Right ventricle myocardium superior (tissue), 1 donor: ENCODE measurements at places on chromosomes 7 and 10. TPM values are rescaled to one million over a fixed set of nuclear protein-coding genes. Genes with fewer than 3 reads are reported as not detected.

GRCh38 chr7:130409067-130409711, 28.9 kb downstream of the CPA1 start:
- no peak for DNase-seq

- no peak for DNase-seq
These were observed 61.3 kb upstream of the TNRC18 start for GRCh38 chr7:5484921-5485320.

Gene GPR26
- total RNA-seq: not detected

Gene MEIG1
- not detected for total RNA-seq

Gene SFRP4
- total RNA-seq: 0.59 TPM

Gene STK32C
- 5.9 TPM for total RNA-seq

DNA sequence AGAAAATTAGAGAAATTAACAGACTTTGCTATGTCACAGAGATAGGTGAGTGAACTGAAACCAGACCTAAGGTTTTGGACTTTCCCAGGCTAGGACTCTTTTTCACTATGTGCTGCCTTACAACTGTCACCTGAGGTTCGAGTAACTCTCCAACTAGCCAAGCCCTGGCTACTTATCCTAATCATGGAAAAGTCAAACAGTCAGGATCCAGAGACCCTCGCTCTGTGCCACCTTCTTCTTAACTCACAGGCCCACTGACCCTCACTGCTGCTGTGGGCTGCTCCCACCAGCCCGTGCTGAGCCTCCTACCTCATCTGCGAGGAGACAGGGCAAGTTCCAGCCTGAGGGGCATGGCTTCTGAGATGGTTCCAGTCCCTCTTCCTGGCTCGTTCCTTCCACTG, 211.4 kb upstream of the KLF14 start:
- no peak for DNase-seq

Gene CACNB2
- total RNA-seq: 45.7 TPM

Gene FAM25A
- total RNA-seq: not detected

GRCh38 chr7:48847917-48848316, 76.4 kb upstream of the CDC14C start:
- DNase-seq: no peak

- DNase-seq: no peak
These were observed 158.0 kb downstream of the HGF start for GRCh38 chr7:81611805-81612204.

DNA sequence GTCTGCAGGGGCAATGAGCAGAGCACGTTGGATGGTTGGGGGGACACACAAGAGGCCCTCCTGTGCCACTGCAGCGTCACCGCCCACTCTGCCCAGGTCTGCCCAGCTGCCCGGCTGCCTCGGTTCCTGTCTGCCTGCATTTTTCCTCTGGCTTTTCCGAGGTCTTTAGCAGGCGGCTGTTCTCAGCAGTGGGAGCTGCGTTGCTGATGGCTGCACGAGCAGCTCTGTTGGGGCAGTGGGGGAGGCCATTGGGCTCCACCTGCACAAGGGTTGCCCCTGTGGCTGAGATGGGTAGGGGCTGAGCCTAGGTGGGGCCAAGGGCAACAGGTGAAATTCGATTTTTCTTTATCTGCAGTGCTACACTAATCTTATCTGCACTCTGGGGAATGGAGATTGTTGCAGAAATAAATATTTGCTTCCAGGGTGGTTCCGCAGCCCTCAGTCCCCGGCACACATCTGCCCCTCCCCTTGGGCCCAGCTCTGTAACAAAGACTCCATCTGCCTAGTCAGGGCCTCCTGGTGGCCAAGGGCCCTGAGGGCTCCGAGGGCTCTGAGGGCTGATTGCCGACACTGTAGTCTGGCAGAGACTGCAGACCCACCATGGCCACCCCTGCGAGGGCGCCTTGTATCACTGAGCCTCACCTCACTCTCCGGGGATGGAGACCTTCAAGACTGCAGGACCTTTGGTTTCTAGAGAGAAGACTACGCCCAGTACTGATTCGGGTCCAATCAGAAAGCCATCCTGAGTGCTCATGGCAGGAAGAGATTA, 141.7 kb upstream of the SHH start:
- DNase-seq: no peak

Gene BEND7
- total RNA-seq: 18.5 TPM

GRCh38 chr10:29687421-29688164, 52.8 kb upstream of the SVIL start:
- DNase-seq: no peak

DNA sequence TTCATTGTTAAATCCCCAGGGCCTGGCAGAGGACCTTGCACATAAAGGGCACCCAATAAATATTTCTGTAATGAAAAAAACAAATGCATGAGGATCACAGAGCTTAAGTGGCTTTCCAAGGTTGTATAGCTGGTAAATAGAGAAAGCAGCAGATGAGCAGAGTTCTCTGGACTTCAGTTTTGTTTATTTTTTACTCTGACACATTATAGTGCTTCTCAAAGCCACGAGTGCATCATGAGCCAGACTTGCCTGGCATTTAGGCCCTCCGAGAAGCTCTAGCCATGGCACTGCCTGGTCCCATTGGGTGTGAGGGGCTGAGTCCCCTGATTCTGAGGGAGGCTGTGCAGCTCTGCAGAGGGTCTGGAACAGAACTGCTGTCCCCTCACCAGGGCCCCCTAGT, 87.2 kb upstream of the ZNF32 start:
- no peak for DNase-seq

DNA sequence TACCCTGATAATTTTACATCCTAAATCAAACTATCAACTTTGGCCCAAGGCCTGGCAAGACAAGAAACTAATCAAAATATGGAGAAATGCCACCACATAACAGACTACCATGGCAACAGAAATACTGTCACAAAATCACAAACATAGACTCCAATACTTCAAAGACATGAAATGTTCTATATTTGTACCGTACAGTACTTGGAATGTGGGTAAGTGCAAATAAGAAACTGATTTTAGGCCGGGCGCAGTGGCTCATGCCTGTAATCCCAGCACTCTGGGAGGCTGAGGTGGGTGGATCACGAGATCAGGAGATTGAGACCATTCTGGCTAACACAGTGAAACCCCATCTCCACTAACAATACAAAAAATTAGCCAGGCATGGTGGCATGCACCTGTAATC, 9.2 kb downstream of the TNPO3 start:
- DNase-seq: no peak

DNA sequence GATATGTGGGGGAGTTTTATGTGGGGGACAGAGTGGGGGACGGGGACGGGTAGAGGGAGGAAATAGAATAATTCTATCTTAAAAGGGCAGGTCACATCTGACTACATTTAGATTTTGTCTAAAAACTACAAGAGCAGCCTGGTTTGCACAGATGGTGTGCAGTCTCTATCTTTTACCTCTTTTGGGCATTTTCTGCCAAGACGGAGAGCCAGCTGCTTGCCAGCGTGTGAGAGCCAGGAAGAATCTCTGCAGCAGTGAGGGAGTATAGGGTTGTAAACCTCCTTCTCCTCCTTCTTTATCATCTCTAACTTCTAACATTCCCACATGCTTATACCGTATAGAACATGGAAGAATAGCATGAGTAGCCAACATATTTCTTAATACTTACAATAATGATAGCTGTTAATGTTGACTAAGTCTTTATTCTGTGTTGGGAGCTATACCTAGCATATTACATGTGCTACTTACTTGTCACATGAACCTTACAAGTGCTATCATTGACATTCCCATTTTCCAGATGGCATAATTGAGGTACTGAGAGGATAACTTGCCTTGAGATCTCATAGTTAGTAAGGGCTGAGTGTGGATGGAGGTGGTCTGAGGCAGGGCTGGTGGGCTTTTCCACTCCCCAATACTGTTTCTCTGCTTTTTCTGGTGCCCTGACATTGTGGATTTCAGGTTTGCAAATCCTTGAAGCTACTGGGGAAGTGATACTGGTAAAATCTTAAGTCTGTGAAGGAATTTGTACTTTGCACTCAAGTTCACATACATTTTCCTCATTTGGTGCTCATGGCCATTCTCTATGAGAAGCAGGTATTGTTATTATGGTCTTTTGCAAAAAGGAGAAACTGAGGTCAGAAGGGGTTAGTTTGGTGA, 1.1 kb downstream of the ENTPD1 start:
- DNase-seq: no peak

Gene TMEM236
- 0.43 TPM for total RNA-seq
